ENCODE measurements at places on chromosomes 4 and X.
A peak's percentile ranks its signal among the peaks of the same experiment; 100 is the strongest.

DNA sequence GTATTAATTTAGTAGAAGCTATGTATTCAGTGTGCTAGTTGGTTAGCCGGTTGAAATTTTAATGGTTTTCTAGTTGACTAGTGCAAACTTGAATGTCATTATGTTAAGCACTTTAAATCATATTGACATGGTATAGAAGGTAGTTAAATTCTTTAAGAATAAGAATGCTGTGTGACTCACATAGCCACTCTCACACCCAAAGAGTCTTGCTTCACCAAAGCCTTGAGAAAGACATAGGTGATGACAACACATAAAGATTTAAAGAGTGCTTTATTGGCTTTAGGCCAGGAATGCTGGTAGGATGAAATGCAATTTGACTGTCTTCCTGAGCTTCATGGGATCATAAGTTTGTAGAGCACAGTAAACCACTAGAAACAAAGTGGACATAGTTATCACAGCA, 85.3 kb downstream of the DCAF8L2 start:
- no peak for DNase-seq

GRCh38 chrX:20248592-20249192, 18.0 kb downstream of the RPS6KA3 start:
- no peak for DNase-seq

DNA sequence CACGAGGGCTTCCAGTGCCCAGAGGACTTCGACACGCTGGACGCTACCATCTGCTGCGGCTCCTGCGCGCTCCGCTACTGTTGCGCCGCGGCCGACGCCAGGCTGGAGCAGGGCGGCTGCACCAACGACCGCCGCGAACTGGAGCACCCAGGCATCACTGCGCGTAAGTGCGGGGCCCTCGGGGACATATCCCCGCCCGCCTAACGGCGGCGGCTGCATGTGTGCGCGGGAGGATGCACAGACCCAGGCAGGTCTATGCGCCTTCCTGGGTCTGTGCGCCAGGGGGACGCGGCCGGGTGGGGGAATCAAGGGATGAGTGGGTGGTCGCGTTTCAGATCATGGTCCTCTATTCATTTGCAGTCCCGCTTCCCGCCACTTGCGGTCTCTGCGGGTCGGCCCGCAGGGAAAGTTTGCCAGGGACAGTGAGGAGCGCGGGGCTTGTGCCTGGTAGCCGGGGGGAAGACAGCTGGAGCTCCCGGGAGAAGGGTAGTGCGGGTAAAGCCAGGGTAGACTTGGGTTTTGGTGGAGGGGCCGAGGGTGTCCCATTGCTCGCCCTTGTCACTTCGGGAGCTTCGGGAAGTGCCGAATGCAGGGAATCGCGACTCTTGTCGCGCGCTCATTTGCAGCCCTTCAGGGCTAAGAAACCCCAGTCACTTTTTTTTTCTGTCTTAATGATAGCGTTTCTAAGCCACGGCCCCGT, 1.0 kb downstream of the SHISA3 start:
- no peak for DNase-seq

DNA sequence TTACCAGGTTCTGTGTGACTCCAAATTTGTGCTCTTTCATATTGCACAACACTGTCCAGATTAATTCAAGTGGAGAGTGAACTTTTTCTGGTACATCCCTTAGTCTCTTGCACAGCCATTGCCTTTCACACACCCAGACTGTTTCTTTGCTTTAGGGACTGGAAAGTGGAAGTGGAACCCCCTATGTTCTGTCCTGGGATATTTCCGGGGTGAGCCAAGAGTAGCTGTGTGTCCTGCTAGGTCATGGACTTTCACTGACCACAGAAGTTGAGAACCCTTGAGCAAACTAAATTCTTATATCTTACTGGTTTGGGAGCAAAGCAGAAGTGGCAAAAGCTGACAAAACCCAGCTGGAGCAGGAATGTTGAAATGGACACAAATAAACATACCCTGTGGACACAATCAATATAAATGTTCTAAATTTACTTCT, 10.3 kb upstream of the VSIG4 start:
- DNase-seq: no peak

DNA sequence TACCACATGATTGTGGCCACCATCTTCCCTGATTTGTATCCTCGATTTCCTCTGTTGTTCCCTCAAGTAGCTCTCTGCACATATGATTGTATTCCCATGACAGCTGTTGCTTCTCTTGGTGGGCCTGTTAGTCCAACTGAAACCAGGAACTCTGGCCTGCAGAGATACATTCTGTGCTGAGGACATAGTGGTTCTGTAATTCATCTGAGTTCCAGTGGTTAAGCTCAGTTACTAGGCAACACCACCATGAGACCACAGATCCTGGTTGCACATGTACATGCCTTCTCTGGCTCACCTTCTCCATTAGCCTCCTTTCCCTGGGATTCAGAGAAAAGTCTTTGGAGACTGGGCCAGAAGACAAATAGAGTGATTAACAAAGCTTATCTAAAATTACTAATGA, 172.1 kb upstream of the SLC7A11 start:
- peak; percentile 80 for DNase-seq

DNA sequence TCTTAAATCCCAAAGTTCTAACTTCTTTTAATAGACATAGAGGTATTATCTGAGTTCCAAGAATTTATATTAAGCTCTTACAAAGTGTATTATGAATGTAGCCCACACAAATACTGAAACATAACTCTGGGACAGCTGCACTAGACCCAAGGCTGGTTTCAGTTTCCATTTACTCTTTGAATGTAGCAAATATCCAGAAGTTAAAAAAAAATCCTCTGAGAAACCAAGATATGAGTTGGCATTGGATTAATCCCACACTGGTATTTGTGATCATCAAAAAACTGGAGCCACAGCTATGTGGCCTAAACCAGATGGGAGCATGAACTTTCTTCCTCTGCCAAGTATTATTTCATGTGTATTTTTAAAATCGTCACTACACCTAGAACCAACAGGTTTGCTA, 23.6 kb upstream of the SMPX start:
- DNase-seq: peak; percentile 5

DNA sequence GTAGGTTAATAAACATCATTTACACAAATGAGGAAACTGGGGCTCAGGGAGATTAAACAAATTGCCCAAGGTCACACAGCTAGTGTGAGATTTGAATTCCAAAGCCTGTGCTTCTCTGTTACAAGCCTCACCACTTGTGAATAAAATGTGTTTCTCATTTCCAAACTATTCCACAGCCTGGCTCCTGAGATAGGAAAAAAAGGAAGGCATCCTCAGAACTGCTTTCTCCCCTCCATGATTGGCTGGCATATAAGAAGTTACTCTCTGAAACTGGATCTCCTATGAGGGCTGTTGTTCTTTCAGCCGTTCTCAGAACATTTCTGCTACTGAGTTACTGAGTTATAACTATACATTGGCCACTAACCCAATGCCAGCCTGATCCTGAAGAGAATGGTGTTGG, 237.9 kb downstream of the MAML3 start:
- DNase-seq: no peak

- DNase-seq: no peak
Observed at GRCh38 chrX:85375333-85375738, 4.1 kb downstream of the POF1B start.

GRCh38 chrX:133593531-133593930, 178.2 kb upstream of the GPC4 start:
- no peak for DNase-seq

DNA sequence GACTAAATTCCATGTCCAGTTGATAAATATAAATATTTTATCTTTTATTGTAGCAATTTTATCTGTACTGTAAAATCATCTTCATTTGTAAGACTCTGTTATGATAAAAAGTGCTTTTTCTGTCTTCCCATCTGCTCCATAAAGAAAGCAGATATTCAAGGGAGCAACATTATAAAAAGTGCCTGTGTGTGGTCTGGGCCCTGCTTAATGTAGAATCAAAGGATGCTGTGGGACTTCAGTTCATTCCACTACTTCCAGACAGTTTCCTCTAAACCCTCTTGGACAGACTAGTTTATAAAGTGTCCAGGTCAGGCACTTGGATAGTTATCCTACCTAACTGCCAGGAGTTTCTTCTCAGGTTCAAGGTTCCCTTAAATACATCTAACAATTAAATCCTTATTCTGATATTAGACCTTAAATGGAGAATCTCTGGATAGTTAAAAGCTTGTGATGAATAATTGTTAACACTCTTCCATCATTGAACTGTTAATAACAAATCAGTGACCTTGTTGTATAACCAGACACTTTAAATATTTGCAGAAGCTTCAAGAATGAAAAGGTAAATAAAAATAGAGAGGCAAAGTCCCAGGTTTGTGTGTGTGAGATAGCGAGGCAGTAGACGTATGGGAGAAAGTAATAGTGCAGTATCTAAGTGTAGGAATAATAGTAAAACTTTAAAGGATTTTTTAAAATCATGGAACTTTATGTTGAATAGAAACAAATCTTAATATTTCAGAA, 237.5 kb upstream of the CTSO start:
- no peak for DNase-seq

DNA sequence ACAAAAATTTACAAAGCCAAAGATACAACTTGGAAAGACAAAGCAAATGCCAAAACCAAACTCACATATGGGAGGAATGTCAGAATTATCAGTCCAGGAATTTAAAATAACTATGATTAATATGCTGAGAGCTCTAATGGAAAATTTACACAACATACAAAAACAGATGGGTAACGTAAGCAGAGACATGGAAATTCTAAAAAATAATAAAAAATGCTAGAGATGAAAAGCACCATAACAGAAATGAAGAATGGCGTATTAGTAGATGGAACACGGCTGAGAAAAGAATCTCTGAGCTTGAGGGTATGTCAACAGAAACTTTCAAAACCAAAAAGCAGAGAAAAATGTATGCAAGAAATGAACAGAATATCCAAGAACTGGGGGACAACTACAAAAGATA, 4.1 kb upstream of the MANBA start:
- no peak for DNase-seq

- DNase-seq: no peak
Observed at GRCh38 chr4:151940926-151941617, 180.3 kb upstream of the GATB start.

- no peak for DNase-seq
Observed at GRCh38 chr4:51890760-51891159, 47.8 kb downstream of the DCUN1D4 start.

DNA sequence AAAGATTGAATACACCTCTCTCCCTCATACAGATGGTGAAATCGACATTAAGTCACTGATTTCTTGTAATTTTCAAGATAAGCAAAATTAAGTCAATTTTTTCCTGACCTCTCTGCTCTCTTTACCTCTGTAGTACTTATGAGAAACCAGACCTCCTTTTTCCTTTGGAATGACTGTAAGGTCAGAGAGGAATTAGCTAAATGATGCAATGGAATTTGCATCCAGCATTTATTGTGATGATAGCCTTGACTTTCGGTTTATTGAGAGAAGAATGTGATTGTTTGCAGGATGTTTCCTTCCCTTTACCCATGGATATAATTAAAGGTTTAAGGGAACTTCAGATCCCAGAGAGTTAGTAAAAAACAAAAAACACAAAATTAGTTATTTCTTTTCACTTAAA, 22.4 kb downstream of the STK26 start:
- no peak for DNase-seq

DNA sequence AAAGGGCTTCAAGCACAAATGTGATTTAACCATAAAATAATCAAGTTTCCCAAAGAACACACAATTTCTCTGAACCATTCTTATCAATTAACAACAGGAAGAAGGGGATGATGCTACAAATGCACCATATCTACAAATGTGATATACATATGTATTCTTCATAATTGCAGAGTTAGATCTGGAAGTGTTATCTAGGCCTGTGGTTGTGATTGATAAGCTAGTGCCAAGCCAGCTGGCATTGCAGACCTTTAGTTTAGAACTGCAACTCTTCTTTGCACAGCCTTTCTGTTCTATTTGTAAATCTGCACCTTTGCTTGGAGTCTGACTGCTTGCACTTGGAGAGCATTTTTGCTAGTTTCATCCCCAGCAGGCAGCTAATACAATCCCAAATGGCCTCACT, 145.5 kb upstream of the NPY2R start:
- no peak for DNase-seq

- DNase-seq: peak; percentile 35
Observed at GRCh38 chrX:36908801-36909675, 99.1 kb upstream of the FAM47C start.
